M059J (cell line): ENCODE measurements at places on chromosomes 4 and X.
A peak's percentile ranks its signal among the peaks of the same experiment; 100 is the strongest.

DNA sequence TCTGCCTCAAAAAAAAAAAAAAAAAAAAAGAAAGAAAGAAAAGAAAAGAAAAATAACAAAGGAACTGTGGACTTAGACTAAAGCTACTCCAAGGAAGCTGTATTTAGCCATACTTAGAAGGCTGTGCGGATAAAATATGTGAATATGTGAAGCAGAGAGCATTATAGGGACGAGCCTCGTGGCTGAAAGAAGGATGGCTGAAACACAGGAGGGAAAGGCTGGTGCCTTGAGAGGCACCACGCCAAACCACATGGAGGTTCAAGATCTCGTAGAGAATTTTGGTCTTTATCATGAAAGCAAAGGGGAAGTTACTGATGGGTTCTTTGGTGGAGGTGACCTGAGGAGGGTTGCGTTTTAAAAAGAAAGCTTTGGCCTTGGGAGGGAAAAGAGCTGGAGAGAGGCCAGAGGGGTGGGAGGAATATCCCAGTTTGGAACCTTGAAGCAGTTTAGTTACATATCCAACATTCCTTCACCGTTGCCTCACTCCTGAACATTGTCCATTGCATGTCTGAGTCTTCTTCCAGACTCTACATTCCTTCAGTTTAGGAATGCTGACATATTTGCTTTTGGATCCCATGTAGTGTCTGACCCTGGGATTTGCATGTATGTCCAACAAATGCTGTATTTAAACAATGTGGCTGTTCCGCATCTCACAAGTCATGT, 82.5 kb downstream of the CPE start:
- peak; percentile 75 for DNase-seq

- DNase-seq, result peak; percentile 87
Observed at GRCh38 chrX:53280331-53281320, 758 bp downstream of the IQSEC2 start.

- no peak for DNase-seq
Observed at GRCh38 chr4:2458546-2459491, 10.1 kb upstream of the RNF4 start.

DNA sequence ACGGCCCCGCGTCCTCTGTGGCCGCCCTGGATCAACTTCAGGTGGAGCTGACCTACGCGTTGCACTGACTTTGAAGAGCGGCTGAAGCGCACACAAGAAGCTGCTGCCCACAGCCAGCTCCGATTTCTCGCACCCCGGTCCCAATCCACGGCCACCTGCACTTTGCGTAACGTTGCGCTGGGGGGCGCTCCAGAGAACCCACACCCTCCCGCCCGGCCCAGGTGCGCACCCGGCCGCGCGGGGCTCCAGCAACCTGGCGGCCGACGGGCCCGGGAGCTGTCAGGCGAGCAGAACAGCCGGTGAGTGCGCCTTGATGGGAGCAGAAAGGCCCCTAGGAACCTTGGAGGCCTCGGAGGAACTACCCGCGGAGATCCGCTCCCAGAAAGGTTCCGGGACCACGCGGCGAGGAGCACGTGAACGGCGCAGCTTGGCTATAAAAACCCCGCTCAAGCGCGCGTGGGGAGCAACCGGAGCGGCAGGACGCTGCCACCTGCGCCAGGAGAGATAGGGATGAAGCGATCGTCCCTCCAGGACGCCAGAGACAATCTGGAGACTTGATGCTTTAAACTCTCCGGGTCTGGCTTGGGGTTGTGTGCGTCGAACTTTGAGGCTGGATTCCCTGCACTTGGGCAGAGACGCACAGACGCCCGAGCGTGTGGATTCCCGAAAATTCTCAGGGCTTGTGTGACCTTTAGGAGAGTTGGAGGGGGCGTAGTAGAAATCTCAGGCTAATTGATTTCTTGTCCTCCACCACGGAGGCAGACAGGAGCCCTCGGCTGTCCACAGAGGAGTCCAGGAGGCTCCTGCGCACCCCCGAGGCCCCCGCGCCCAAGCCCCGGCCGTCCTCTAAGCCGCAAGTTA, 591 bp upstream of the NWD2 start:
- no peak for DNase-seq

- DNase-seq, result peak; percentile 7
Observed at GRCh38 chrX:18931972-18932371, 51.9 kb downstream of the PHKA2 start.

GRCh38 chr4:173189117-173189693, 20.6 kb downstream of the GALNT7 start:
- DNase-seq, result peak; percentile 55

- DNase-seq, result peak; percentile 64
Observed at GRCh38 chr4:128502818-128503527, 215.4 kb upstream of the PGRMC2 start.

GRCh38 chr4:176298664-176299063, 21.1 kb upstream of the SPCS3 start:
- DNase-seq, result no peak

DNA sequence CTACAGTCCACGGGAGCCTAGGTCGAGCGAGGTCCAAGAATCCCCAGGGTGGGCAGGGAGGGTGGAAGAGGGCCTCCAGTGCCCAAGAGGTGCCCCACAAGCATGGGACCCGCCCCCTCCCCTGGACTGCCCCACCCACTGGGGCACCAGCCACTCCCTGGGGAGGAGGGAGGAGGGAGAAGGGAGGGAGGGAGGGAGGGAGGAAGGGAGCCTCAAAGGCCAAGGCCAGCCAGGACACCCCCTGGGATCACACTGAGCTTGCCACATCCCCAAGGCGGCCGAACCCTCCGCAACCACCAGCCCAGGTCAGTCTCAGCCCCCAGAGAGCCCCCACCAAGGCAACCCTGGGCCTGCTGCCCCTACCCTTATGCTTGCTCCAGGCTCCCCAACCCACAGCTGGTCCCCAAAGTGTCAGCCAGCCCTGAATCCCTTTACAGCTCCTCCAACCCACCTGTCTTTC, at the start of gene GATA1:
GATA1 (plus strand) TSS at position 250 of the 460 bp plus-strand sequence. CDS start 4,520 bp downstream, outside the sequence.
- no peak for DNase-seq

- DNase-seq, result peak; percentile 68
Observed at GRCh38 chrX:41604766-41605543, 83.8 kb upstream of the GPR34 start.

- DNase-seq, result peak; percentile 55
Observed at GRCh38 chr4:20249333-20249732, 2.4 kb upstream of the SLIT2 start.

- peak; percentile 82 for DNase-seq
Observed at GRCh38 chr4:123673971-123674370, 277.4 kb downstream of the SPRY1 start.

GRCh38 chrX:149508467-149508866, 3.4 kb upstream of the IDS start:
- no peak for DNase-seq

- DNase-seq, result peak; percentile 72
Observed at GRCh38 chr4:173371292-173372192, 788 bp downstream of the SAP30 start.

DNA sequence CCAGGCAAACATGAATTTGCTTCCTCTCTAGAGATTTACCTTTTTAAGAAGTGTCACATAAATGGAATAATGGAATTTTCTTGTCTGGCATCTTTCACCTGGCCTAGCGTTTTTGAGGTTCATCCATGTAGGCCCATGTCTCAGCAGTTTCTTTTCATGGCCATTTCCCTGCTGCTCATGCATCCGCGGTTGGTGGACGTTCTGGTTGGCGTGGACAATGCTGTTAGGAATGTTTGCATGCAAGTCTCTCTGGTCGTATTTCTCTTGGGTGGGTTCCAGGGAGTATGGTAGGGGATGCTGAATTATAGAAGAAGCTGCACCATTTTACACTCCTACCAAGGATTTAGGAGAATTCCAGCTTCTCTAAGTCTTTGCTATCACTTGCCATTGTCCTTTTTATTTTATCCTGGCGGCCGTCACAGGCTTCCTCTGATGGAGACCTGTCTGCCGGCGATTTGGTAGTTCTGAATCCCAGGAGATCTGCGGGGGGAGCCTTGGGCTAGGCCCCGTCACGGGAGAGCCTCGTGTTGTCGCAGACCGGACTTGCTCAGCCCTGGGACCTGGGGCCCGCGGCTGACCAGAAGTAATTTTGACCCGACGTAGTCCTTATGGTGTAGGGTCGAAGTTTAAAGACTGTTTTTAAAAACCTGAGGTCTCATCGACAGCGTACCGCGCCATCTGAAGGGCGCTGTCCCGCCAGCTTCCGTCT, 56.9 kb upstream of the TADA2B start:
- DNase-seq, result peak; percentile 66

GRCh38 chr4:5976431-5976830, 41.8 kb downstream of the C4orf50 start:
- no peak for DNase-seq

- DNase-seq, result peak; percentile 60
Observed at GRCh38 chrX:39157796-39158195, 356.5 kb downstream of the MID1IP1 start.

DNA sequence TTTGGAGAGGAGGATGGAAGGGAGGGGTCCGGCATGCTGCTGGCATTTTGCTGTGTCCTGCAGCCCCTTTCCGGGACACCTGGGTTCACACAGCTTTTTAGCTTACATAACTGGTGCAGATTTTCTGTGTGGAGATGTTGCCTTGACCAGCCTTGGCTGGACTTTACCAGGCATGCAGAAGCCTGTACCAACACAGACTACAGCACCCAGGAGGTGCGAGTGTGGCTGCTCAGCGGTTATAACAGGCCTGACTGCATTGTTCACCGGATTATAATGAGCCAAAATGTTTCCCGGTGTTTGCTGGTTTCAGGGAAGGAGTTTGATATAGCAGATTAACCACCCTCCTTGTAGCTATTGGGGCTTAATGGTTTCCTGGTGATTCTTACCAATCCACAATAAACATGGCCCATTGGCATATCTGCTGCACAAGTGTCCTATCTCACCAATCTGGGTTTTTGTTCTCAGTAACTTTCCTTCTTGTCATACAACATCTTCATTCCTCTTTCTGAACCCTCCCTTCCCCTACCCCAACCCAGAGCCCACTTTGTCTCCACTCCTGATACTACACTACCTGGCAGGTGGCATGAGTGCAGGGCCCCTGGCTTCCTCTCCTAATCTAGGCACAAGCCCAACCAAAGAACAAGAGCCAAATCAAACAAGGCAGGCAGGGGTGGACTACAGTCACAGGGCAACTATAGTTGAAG, 3.9 kb downstream of the RPL10 start:
- peak; percentile 45 for DNase-seq

DNA sequence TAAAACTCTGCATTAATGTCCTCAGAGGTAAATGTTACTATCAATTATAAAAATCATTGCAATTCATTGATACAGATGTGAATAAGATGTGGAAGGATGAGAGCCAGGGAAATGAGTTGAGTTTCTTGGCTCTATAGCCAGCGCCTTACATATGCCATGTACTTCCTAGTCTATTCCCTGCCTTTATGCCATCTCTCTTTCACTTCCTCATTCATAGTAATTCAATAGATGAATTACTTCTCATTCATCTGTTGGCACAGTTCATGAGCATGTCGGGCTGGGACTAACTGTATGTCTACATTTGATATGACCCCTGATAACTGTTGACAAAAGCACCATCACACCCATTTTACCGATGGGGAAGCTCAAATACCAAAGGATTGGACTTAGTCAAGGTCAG, 55.7 kb downstream of the LNX1 start:
- DNase-seq, result no peak

DNA sequence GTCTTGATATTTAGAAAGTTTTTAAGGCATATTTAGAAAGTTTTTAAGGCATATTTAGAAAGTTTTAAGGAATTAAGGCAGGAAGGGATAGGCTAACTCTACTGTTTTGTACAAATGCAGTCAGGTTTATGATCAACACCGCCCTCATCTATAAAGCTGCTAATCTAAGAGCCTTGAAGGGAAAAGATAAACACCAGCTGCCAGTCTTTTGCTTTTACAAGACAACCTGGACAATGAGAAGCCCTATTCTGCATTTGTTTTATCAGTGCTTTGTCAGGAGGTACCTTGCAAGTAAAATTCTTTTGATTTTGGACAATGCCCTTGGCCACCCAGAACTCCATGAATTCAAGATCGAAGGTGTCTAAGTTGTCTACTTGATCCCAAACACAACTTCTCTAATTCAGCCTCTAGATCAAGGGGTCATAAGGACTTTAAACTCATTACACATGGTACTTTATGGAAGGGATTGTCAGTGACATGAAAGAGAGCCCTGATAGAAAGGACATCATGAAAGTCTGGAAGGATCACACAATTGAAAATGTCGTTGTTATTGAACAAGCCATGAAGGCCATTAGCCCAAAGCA, 39.8 kb downstream of the IL15 start:
- DNase-seq, result no peak

DNA sequence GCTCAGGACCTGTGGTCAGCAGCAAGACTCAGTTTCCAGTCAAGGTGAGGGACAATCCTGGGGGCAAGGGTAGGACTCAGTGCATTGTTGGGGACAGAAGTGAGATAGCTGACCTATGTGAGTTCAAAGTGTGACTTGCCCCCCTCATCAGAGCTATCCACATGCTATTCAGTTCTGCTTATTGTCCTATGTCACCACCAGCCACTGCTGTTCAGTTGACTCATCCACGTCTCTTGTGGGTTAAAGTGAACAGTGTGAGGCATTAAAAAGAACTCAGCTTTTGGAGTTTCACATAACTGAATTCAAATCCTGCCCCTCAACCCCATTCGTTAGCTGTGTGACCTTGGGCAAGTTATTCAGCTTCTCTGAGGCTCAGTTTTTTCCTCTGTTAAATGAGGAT, 4.4 kb upstream of the APLN start:
- peak; percentile 29 for DNase-seq

GRCh38 chrX:11010476-11010875, 100.7 kb upstream of the HCCS start:
- DNase-seq, result no peak

- peak; percentile 43 for DNase-seq
Observed at GRCh38 chr4:22129454-22130029, 181.0 kb upstream of the KCNIP4 start.

DNA sequence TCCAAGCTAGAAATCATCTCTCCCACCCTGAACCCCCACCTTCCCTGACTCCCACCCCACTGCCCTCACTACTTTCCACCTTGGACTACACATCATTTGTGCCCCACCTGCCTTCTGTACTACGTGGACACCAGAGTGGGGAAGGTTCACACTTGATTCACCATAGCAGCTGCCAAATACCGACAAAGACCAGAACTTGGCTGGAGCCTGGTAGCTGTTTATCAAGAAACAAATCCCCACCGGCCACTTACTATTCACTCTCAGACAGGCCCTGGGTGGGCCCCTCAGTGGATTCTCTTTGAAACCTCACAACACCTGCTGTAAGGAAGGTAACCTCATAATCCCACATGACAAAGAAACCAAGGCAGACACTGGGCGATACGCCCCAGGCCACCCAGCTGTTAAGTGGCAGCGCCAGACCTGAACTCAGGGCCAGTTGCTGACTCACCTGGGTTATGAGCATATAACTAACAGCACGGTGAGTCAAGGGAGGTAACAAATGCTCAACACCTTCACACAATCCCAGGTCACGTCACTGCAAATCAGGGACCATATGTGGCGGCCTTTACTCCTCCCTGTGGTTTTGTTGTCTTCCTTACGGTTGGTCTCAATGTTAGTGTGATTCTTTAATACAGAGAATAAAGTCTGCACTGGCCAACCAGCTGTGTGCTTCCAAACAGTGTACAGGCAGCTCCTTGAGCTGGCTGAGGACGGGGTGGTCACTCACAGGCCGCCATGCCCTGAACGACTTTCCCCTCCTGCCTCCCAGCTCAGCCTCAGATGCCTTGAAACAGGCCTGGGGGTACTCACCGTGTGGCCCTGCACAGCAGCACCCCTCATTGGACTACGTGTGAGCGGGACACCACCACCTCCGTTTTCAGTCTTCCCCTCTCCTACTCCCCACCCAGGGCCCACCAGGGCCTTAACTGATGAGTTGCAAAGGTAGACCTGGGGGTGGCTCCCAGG, 7.5 kb downstream of the WDR1 start:
- DNase-seq, result peak; percentile 85
